ENCODE measurements at places on chromosomes 13 and 19. TPM values are rescaled to one million over a fixed set of nuclear protein-coding genes. Genes with fewer than 3 reads are reported as not detected.
A peak's percentile ranks its signal among the peaks of the same experiment; 100 is the strongest.

DNA sequence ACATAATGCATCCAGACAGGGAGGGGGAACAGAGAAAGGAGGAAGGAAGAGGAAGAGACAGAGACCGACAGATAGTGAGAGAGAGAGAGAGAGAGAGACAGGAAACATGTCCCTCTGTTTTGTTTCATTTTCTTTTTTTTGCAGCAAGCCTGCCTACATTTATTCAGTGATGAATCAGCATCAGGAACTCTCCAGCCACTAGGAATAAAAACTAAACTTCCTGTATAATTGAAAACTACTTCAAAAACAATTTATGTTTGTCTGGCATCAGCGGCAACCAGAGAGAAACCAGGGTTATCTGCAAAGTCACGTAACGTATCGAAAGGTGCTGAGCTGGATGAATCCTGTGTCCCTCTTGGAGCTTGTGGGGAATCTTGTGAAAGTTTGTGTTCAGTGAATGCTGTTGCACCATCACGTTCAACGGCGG is 148.6 kb upstream of the SOX21 start:
- H3K27me3 ChIP-seq: peaks cover 8% of the 10 kb centered on the region
- H3K36me3 ChIP-seq: no peaks in the 10 kb centered on the region
- H3K4me1 ChIP-seq: peaks cover 5% of the 10 kb centered on the region
- H3K27ac ChIP-seq: peak overlapping the region; percentile 29
- H3K4me3 ChIP-seq: peak overlapping the region; percentile 19

Gene PRTN3
- 7.5 TPM for polyA plus RNA-seq

Gene KCNC3
- 1.1 TPM for polyA plus RNA-seq

DNA sequence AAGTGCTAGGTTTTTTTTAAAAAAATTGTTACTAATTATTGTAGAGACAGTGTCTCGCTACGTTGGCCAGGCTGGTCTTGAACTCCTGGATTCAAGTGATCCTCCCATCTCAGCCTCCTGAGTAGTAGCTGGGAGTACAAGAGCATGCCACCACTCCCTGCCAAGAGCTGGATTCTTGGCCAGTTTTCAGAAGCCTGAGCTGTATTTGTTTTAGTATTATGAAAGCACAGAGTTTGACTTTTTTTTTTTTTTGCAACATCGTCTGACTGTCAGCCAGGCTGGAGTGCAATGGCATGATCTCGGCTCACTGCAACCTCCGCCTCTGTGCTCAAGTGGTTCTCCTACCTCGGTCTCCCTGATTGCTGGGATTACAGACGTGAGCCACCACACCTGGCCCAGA is 7.0 kb downstream of the ARMC6 start:
- H3K27me3 ChIP-seq: no peaks in the 10 kb centered on the region
- H3K27ac ChIP-seq: no peak overlapping the region
- H3K4me1 ChIP-seq: no peaks in the 10 kb centered on the region
- no peak for DNase-seq

GRCh38 chr19:43575955-43576878 is 616 bp downstream of the PINLYP start:
- H3K36me3 ChIP-seq: peaks cover 20% of the 10 kb centered on the region
- no peaks in the 10 kb centered on the region for H3K27me3 ChIP-seq
- DNase-seq: no peak
- peak overlapping the region; percentile 96 for H3K4me3 ChIP-seq
- H3K4me1 ChIP-seq: peaks cover 24% of the 10 kb centered on the region

- H3K36me3 ChIP-seq: no peaks in the 10 kb centered on the region
- H3K27ac ChIP-seq: no peak overlapping the region
- no peaks in the 10 kb centered on the region for H3K4me1 ChIP-seq
- H3K4me3 ChIP-seq: no peak overlapping the region
Measured at GRCh38 chr13:77310579-77311279, 16.2 kb downstream of the MYCBP2 start.

GRCh38 chr19:37999309-38000213 is 92.6 kb downstream of the SIPA1L3 start:
- H3K4me3 ChIP-seq: no peak overlapping the region
- H3K4me1 ChIP-seq: peaks cover 33% of the 10 kb centered on the region
- no peaks in the 10 kb centered on the region for H3K27me3 ChIP-seq

Gene TBXA2R
- polyA plus RNA-seq: 2.5 TPM

DNA sequence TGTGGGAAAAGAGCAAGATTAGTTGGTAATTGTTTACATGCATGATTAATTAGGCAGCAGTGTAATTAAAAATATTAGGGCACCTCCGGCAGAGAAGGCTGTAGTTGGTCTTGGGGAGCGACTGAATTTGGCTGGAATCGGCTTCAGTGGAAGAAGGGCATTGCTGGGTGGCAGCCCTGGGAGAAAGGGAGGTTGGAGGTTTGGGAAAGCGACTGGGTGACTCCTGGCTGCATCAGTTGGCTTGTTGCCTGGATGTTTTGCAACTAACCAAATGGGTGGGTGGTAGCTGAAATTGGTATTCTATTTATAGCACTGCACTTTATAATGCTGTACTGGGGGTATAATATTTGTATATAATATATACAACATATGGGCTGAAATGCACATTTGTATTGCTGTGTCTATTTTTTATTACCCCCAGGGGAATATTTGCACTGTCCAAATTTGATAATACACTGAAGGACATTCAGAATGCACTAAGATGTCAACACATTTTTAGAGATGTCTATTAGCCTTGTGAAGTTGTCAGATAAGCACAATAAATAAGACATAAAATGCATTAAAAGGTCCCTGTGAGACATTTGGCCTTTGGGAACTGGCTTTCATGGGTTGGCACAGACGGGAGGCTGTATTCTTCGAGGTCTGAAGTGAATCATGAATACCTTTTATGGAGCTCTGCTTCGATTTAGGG is 1.7 kb downstream of the B3GLCT start:
- peaks cover 25% of the 10 kb centered on the region for H3K4me1 ChIP-seq
- H3K27me3 ChIP-seq: no peaks in the 10 kb centered on the region
- H3K36me3 ChIP-seq: no peaks in the 10 kb centered on the region
- DNase-seq: no peak

- H3K4me3 ChIP-seq: no peak overlapping the region
- H3K4me1 ChIP-seq: peaks cover 19% of the 10 kb centered on the region
- no peaks in the 10 kb centered on the region for H3K36me3 ChIP-seq
- no peak overlapping the region for H3K27ac ChIP-seq
- no peak for DNase-seq
Measured at GRCh38 chr19:28171983-28172382, 1041.0 kb downstream of the UQCRFS1 start.

Gene KLK13
- polyA plus RNA-seq: not detected

DNA sequence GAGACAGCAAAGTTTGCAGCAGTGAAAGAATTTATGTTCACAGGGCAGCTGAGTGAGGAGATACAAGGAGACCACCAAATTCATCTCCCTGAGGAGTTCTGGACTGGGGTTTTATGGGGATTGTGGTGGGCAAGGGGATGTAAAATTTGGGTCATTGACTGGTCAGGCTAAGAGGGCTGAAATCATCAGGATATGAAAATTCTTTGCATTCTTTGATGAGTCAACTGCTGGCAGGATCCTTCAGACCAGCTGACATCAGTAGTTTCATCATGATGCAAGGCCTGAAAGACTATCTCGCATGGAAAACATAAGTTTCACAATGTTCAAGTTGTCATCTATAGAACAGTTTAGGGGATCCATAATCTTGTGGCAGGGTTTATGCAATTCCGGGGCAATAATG is 869.5 kb upstream of the PCDH9 start:
- H3K4me3 ChIP-seq: no peak overlapping the region
- H3K36me3 ChIP-seq: no peaks in the 10 kb centered on the region
- no peaks in the 10 kb centered on the region for H3K27me3 ChIP-seq

DNA sequence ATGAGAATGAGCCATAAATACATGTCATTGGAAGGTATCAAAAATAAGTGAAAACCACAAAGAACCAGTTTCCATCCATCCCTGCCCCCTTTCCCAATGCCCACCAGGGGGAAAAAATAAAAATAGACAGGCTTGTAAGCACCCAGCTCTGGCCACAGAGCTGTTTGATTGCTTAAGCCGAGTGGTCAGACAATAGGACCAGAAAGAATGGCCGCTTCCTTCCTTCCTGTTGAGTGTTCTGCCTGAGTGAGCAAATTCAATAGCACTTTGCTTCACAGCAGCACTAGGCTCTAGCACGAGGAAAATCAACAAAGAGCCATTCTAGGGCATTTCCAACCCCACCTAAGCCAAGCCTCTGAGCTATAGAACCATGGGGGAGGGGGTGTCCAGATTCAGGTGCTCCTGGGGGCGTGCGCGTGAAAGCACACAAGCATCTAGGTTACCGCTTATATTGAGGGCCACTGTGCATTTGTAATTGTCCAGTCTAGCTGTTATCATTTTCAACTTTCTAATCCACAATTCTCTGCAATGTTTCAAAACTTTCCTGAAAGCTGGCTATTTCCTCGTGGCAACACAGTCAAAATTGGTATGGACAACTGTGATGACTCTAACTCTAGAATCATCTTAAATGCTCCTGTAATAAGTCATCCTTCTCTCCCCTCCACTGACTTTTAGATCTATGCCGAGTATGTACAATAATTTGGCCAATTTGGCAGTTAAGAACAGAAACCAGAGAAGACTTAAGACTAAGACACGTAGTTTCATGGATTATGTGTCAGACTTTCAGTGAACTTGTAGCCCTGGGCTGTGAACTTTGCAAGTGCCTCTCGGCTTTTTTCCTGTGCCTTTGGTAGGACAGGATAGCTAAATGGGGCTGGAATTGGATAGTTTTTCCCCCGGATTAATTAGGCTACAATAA is 64.3 kb downstream of the SPRY2 start:
- H3K27me3 ChIP-seq: no peaks in the 10 kb centered on the region
- no peaks in the 10 kb centered on the region for H3K36me3 ChIP-seq
- DNase-seq: peak; percentile 61
- H3K4me1 ChIP-seq: no peaks in the 10 kb centered on the region

GRCh38 chr13:84249463-84249862 is 367.2 kb upstream of the SLITRK1 start:
- DNase-seq: no peak
- H3K4me3 ChIP-seq: no peak overlapping the region
- H3K36me3 ChIP-seq: no peaks in the 10 kb centered on the region
- H3K27ac ChIP-seq: no peak overlapping the region

- no peak overlapping the region for H3K4me3 ChIP-seq
- no peaks in the 10 kb centered on the region for H3K36me3 ChIP-seq
- peak overlapping the region; percentile 88 for H3K27ac ChIP-seq
- no peak for DNase-seq
- no peaks in the 10 kb centered on the region for H3K27me3 ChIP-seq
Measured at GRCh38 chr19:33486407-33486806, 35.2 kb downstream of the PEPD start.

GRCh38 chr19:13160557-13160956 is 10.3 kb downstream of the IER2 start:
- peaks cover 40% of the 10 kb centered on the region for H3K4me1 ChIP-seq
- H3K36me3 ChIP-seq: no peaks in the 10 kb centered on the region
- no peak overlapping the region for H3K27ac ChIP-seq
- no peaks in the 10 kb centered on the region for H3K27me3 ChIP-seq
- H3K4me3 ChIP-seq: no peak overlapping the region

- H3K27ac ChIP-seq: no peak overlapping the region
- H3K36me3 ChIP-seq: no peaks in the 10 kb centered on the region
- no peak for DNase-seq
- no peak overlapping the region for H3K4me3 ChIP-seq
- H3K4me1 ChIP-seq: no peaks in the 10 kb centered on the region
Measured at GRCh38 chr13:82036602-82037001, 1695.7 kb upstream of the SPRY2 start.

DNA sequence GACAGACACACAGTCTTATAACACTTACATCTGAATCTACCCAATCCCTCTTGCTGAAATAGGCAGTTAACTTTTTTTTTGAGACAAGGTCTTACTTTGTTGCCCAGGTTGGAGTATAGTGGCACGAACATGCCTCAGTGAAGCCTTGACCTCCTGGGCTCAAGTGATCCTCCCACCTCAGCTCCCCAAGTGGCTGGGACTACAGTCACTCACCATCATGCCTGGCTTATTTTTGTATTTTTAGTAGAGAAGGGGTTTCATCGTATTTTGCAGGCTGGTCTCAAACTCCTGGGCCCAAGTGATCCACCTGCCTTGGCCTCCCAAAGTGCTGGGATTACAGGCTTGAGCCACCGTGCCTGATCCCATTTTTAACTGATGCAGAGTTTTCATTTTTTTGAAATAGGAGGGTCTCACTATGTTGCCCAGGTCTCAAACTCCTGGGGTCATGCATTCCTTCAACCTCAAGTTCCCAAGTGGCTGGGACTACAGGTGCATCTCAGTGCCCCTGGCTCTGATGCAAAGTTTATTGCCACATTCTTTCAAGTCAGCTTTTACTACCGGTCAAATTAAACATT is 7.6 kb downstream of the ELF1 start:
- no peaks in the 10 kb centered on the region for H3K27me3 ChIP-seq
- no peaks in the 10 kb centered on the region for H3K36me3 ChIP-seq
- no peak overlapping the region for H3K27ac ChIP-seq
- H3K4me1 ChIP-seq: no peaks in the 10 kb centered on the region
- no peak overlapping the region for H3K4me3 ChIP-seq

All from muscle of leg (tissue), 16 donors.